Effector memory CD8-positive, alpha-beta T cell (primary cell): ENCODE measurements at places on chromosomes 3 and 15.

- peak; percentile 63 for DNase-seq
These were observed 127.0 kb downstream of the KLHL25 start for GRCh38 chr15:85667491-85668424.

DNA sequence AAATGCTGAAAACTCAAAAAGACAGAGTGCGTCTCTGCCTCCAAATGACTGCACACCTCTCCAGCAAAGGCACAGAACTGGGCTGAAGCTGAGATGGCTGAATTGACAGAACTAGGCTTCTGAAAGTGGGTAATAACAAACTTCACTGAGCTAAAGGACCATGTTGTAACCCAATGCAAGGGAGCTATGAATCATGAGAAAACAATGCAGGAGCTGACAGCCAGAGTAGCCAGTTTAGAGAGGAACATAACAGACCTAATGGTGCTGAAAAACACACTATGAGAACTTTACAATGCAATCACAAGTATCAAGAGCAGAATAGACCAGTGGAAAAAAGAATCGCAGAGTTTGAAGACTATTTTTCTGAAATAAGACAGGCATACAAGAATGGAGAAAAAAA, 10.1 kb upstream of the AVEN start:
- DNase-seq: no peak

DNA sequence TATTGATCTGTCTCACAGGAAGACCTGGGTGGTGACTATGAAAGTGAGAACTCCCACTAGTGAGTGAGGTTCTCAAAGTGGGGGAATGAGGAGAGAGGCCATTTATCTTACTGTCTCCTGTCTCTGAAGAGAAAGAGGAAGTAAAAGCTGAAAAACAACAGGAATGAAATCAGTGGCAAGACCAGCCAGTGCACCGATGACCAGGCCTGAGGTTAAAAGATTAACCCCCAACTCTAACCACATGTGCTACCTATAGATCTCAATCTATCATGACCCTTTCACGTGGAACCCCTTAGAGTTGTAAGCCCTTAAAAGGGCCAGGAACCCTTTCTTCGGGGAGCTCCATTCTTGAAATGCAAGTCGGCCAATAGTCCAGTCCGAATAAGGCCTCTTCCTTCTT, 239.3 kb upstream of the CNTN6 start:
- DNase-seq: no peak

- no peak for DNase-seq
These were observed 136.0 kb upstream of the DAZL start for GRCh38 chr3:16741103-16741758.

GRCh38 chr15:57223887-57224286, 152.4 kb upstream of the CGNL1 start:
- no peak for DNase-seq

DNA sequence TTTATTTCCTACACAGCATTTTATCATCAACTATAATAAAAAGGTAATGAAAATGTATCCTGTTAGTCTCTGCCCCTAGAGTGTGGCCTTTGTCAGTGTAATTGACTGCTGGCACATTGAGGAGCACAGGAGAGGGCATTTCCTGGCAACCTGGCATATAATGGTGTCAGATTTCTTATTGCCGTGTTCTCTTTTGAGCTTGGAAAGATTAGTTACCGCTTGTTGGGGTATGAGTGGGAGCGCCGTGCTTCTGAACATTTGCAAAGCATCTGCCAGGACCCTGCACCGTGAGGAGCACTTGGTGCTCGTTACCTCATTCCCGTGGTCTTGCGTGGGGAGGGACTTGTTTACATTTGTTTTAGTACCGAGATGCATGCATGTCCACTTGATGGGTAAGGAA, 124.4 kb downstream of the PTPRG start:
- DNase-seq: no peak

GRCh38 chr3:21654241-21654640, 96.8 kb downstream of the ZNF385D start:
- no peak for DNase-seq

DNA sequence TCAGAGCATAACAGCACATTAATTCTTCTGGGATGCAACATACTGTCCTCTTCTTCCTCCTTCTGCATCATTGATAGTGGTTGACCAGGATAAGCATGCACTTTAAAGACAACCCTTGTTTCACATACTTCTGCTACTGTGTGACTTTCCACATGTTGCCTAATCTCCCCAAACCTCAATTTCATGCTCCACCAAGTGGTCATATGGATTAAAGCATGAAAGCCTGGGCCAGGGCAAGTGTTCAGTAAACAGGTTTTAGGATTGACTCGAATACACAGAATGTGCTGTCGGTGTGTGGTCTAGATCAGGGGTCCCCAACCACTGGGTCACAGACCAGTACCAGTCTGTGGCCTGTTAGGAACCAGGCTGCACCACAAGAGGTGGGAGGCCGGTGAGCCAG, 22.5 kb upstream of the BFSP2 start:
- DNase-seq: no peak

DNA sequence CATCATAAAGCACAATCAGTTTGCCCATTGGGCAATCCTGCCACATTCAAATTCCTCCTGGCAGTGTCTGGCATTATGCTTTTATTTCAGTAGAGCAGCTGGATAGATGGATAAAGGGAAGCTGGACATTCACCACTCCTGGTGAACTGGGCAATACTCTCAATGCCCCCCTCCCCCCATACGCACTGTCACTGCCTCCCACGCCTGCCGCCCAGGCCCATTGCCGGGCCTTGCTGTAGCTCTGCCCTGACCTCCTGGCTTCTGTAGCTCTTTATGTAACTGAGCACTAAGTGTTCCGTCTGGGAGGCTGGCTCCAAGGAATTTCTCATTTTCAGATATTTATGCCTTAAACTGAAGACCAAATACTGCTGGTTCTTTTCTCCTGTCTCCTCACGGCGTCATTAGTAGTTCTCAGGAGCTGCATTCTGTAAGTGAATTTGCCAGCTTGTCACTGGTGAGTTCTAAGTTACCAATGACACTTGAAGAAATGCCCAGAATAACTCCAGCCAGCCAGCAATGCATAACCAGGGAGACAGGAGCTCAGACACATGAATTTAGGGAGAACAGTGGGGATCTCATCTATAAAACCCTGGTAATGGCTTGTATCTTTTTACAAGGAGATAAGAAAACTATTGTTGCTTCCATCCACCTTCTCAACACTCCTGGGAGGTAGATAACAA, 25.5 kb upstream of the RASGRF1 start:
- DNase-seq: no peak

- no peak for DNase-seq
These were observed 630.3 kb downstream of the NAALADL2 start for GRCh38 chr3:175489406-175489805.

- no peak for DNase-seq
These were observed 751.7 kb upstream of the GOLIM4 start for GRCh38 chr3:168847291-168847883.

DNA sequence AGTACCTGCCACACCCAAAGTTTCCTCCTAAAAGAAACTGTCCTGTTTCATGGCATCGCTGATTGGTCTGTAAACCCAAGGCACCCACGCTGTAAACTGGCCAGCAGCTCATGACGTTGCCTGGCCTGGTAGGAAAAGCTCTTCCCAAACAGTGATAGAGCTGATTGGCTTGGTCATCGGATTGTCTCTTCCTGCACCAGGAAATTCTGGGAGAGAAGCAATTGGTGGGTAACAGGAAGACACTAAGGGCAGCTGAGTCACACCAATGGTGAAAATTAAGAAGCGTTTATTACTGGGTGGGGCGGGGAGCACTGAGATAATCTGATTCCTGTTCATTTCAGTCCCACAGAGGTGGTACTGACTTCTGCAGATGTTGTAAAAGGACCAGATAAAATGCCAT, 31.0 kb downstream of the KLHL6 start:
- no peak for DNase-seq

- no peak for DNase-seq
These were observed 67.4 kb downstream of the ATP10A start for GRCh38 chr15:25795712-25796111.

- DNase-seq: no peak
These were observed 635.8 kb downstream of the SQOR start for GRCh38 chr15:46270481-46271147.

GRCh38 chr3:179421500-179421899, 29.8 kb downstream of the GNB4 start:
- no peak for DNase-seq
